Naive B cell (primary cell): ENCODE measurements at places on chromosomes 4 and X.
A peak's percentile ranks its signal among the peaks of the same experiment; 100 is the strongest.

DNA sequence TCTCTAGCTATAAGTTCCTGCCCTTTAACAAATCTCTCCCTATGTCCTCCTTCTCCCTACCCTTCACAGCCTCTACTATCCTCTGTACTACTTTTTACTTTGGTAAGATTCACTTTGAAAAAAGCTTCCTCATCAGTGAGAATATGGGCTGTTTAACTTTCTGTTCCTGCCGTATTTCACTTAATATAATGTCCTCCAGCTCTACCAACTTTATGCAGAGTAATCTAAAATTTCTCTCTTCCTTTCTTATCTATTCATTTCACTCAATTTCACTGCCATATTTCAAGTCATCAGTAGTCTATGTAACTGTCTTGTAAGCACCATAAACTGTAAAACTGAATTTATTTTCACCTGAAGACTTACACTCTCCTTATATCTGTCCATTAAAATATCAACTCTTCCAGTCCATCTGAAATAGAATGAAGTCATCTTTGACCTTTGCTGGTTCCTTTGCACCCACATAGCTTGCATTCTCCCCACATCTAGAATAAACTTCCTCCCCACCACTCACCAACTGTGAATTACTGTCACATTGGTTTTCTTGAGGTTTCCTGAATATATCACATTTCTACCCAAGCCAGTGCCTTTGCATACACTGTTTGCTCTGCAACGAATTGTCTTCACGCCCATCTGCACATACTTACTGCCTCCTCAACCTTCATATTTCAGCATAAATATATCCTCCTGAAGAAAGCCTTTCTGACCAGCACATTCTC lies 54.6 kb downstream of the ARAP2 start:
- DNase-seq: no peak

DNA sequence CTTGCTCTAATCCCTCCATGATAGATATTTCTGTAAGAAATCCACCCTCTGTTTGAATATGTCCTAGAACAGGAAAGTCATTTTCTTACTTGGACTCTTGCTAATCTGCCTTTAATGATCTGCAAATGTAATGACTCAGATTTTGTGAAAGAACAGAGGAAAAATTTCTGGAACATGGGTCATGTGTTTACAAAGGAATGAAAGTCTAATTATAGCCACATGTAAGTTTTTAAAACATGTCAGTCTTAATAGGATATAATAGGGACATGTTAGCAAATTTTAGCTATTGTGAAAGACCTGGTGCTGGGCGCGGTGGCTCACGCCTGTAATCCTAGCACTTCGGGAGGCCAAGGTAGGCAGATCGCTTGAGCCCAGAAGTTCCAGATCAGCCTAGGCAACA lies 47.6 kb downstream of the GRK4 start:
- DNase-seq: no peak

DNA sequence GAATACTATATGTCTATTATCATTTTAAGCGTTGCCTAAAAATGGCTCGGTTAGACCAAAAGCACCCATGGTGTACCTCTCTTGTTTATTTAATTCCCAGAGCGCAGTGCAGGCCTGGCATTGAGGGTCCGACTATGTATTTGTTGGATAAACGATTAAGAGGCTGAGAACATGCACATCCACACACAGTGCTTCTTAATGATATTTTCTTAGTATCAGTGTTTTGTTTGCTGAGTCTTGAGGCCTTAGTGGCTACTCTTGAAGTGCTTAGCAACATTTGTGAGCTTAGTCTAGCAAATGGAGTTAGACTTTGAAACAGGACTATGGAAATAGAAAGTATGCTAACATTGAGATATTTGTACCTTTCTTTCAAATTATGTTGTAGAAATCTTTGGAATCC lies 43.7 kb downstream of the CDS1 start:
- DNase-seq: no peak

- no peak for DNase-seq
Measured at GRCh38 chr4:183906489-183906738, 1.3 kb downstream of the STOX2 start.

DNA sequence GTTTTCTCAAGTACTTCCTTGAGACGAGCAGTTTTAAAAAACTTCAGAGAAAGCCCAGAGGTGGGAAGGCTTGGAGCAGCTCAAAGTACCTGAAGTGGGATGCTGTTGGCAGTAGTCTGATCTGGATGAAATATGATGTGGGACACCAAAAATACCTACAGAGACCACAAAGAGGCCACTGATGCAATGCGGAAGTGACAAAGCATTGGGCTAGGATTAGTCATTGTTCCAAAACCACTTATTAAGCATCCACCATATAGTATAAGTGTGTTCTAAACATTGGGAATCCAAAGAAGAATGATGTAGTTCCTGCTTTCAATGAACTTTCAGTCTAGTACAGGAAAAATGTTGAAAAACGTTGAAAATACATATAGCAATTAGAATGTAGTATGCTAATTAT lies 386.1 kb upstream of the CNKSR2 start:
- no peak for DNase-seq

- no peak for DNase-seq
Measured at GRCh38 chrX:104641176-104641575, 75.2 kb downstream of the IL1RAPL2 start.

- DNase-seq: no peak
Measured at GRCh38 chr4:176534566-176534965, 214.8 kb downstream of the SPCS3 start.

- no peak for DNase-seq
Measured at GRCh38 chr4:75698963-75699228, 25.5 kb upstream of the USO1 start.

GRCh38 chr4:145824463-145824862 lies 114.2 kb downstream of the ZNF827 start:
- DNase-seq: no peak

DNA sequence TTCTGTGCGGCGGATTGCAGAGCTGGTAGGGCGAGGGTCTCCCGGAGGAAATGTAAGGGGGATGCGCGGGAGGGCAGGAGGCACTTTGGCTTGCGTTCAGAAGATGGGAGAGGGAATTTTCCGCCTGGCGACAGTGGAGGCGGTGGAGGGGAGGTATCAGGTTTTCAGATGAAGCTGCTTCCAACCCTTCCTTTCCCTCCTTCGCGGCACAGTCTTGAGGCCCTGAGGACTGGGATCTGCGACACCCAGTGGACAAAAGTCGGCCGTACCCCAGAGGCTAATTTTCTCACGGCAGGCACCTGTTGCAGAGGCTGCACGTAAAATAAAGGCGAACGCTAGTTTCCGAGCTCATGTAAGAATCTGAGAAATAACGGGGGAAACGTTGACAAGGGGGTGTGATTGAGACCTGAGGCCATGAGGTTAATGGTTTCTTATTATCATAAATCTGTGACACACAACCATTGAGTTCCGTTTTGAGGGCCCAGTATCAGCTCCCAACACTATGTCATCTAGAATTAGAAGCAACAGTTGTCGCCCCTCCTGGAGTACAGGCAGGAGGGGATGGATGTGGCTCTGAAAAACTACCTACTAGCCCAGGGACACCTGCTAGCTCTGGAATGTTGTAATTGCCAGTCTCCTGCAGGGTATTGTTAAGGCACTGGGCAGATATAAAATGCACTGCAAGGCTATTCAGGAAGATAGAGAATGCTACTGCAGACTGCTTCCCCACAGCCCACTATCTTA lies 1.1 kb downstream of the ZCCHC18 start:
- peak; percentile 38 for DNase-seq
